GM03348 (cell line): ENCODE measurements at places on chromosomes 5 and 9.
A peak's percentile ranks its signal among the peaks of the same experiment; 100 is the strongest.

GRCh38 chr5:88092358-88092757 lies 176.3 kb downstream of the TMEM161B start:
- no peak for DNase-seq

GRCh38 chr9:26579056-26579455 lies 313.5 kb downstream of the CAAP1 start:
- no peak for DNase-seq

- no peak for DNase-seq
These were observed 197.7 kb downstream of the PTTG1 start for GRCh38 chr5:160619381-160619780.

DNA sequence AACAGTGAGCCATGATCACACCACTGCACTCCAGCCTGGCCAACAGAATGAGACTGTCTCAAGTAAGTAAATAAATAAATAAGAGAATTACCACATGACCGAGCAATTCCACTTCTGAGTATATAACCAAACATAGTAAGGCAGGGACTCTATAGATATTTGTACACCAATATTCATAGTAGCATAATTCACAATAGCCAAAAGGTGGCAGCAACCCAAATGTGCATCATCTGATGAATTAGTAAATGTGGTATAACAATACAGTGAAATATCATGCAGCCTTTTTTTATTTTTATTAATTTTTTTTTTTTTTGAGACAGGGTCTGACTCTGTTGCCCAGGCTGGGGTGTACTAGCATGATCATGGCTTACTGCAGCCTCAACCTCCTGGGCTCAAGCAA lies 33.1 kb downstream of the ALDH7A1 start:
- no peak for DNase-seq

DNA sequence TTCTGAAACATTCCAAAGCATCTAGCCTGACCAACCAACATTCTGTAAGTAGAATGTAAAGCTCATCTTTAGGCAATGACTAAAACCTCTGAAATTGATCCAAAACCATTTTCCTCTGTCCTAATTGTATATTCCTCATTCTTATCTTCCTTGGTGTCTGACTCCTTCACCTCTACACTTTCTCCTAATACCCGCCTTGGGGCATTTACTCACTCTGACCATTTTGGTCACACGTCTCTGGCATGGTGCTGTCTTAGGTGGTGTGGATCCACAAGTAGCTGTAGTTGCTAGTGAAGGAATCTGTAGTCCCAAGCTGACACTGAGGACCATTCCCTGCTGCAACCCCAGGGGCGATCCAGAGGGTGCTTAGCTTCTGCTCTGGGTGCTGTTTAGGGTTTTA lies 40.8 kb upstream of the LMNB1 start:
- no peak for DNase-seq

DNA sequence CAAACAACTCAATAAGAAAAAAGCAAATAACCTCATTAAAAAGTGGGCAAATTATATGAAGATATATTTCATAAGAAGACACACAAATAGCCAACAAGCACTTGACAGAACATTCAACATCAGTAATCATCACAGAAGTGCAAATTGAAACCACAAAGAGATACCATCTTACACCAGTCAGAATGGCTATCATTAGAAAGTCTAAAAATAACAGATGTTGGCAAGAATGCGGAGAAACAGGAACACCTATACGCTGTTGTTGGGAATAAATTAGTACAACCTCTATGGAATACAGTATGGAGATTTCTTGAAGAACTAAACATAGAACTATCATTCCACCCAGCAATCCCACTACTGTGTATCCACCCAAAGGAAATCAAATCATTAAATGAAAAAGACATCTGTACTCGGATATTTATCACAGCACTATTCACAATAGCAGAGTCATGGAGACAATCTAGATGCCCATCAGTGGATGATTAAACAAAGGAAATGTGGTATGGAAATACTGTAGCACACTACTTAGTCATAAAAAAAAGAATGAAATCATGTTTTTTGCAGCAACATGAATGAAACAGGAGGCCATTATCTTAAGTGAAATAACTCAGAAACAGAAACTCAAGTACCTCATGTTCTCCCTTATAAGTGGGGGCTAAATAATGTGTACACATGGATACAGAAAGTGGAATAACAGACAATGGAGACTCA lies 106.8 kb upstream of the FST start:
- no peak for DNase-seq

DNA sequence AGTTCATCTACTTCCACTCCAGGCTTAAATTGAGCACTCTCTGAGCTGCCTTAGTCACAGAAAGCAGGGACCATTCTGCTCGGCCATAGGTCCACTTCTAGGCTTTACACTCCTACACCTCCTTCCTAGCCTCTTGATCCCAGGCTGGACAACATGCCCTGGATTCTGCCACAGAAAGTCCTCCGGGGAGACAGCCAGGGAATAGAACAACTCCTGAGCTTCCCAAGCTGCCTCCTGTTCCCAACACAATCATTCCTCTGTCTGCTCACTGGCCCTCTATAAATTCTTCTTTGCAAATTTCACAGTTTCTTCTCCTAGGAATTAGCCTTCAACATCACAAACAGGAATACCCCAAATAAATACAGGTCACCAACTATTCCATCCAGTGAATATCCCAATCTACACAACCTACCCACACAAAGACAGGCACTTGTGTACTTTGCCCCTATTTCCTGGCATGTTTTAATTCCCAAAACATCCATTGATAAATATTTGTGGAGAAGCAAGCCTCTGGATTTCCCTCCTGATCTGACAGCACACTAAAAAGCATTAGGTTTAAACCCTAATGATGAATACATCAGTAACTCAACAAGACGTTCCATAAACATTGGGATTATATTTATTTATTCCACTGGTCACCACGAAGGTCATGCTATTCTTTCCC lies 125.5 kb downstream of the ENC1 start:
- no peak for DNase-seq

DNA sequence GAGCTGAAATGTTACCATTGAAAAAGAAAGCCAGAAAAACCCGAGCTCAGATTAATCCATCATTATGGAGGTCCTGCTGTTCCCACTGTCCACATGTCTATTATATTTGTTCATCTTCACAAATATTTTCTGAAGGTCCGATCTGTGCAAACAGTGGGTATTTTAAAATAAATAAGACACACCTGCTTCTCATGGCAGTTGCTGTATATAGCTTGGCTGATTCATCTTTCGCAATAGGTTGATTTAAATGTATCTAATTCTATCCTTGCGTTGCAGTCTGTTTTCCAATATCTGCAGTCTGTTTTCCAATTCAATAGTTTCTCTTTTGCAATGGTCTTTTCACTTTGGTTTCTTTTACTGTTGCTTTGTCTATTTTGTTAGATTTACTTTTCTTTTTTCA lies 87.4 kb upstream of the PCA3 start:
- no peak for DNase-seq

DNA sequence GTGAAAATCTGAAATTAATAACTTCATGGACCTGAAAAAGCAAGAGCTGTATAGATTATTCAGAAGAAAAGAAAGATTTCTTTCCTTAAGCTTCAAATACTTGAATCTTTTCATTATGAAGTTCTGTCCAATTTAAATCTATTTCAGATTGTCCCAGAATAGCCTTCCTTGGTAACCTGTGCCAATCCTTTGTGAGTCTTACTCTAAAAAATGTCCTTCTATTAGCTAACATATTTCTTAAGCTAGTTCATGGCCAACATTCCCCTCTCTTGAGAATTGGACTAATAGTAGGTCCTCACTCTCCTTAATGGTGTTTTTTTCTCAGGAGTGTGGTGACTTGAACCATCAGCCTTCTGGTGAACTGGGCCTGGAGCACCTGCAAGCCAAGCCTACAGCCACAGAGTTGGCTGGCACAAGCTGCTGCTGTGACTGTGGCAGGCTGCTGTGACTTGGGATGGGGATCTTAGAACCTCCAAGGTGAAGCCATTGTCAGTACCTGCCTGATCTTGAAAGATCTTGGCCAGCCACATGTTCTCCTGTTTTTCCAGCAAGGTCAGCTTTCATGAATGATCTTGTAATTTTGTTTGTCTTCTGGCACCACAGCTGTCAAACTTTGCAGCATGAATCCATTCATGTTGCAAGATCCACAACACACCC lies 262.6 kb upstream of the MAP3K1 start:
- DNase-seq, result no peak

- DNase-seq, result peak; percentile 3
These were observed 800 bp upstream of the KCNN2 start for GRCh38 chr5:114360816-114361723.

- DNase-seq, result no peak
These were observed 7.5 kb downstream of the ACSL6 start for GRCh38 chr5:132003982-132004381.

DNA sequence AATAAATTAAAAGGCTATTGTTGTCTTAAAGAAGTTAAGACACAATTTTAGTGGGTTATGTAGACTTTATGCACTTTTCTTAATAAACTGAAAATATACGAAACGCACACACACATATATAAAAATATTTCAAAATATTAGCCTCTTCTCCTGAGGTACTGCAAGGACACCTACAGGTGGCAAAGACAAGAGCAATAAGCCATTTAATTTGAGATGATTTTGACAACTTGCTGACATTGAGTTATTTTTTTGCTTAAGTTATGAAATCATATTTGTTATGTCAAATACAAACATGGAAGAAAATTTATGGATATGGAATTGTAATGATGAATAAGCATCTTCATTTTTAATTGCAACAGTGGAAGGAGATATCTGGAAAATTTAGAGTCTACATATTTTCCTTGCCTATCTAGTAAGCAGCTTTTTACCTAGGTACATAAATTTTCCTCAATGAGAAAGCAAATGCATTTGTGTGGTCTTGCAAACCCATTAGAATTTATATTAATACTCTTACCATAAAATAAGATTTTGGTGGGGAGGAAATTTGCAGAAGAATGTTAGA lies 301.6 kb downstream of the ISL1 start:
- DNase-seq, result no peak

GRCh38 chr5:138981586-138981985 lies 106.5 kb upstream of the LRRTM2 start:
- peak; percentile 52 for DNase-seq

DNA sequence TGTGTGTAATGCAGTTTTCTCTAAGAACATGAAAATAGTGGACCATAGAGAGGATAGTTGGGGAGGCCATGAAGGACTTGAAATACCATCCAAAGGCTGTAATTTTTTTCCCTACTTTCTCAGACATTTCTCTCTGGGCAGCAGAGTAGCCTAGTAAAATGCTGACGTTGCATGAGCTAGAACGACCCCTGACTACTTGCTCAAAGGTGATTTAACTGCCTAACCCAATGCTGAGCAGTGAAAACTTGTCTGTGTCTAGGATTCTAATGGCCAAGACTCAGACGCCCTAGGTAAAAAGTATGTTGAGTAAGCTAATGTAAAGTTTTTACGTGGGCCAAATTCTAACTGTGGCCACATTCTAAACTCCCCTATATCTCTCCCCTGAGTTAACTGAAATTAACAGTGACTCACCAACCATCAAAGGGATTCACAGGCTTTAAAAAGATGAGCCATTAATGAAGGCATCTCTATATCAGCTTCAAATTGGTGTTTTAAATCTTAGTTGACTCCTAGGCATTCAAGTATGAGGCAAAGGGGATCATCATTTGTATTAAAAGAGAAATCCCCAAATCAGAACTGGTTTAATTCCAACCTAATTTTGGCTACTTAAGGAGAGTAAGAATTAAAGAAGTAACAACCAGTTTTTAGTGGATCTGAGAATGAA lies 121.0 kb upstream of the GAS1 start:
- no peak for DNase-seq

DNA sequence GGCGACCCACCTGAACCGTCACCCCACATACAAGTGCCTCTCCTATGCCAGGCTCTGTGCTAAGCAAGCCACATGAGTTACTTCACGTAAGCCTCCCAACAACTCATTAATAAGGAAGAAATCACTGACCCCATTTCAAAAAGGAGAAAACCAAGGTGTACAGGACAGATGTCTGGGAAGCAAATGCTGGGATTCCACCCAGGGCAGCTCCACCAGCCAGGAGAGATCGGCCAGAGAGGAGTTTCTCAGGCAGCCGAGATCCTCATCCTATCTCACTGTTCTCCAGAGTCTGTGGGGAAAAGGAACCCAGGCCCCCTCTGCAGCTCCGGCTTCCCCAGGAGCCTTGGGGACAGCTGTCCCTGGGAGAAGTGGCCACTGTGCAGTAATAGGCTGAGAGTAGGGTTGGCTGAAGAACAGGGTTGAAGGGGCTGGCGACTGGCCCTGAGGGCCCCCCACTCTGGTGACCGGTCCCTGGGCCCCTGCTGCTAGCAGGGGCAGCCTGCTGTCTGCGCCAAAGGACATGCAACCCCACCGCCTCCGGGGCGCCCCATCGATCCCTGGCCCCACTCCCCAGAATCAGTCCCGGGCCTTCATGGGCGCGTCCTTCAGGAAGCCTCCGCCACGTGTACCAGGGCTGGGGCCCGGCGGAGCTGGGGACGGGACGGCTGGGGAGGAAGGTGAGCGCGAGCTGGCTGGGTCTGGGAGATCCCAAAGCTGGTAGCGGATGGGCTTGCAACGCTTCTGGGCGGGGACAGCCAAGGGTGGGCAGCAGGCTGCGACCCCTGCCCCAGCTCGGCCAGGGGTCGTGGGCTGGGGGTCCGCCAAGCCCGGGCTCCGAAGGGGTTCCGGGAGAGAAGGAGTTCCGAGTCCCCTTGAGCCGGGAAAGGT lies 44.1 kb upstream of the STXBP1 start:
- peak; percentile 47 for DNase-seq

DNA sequence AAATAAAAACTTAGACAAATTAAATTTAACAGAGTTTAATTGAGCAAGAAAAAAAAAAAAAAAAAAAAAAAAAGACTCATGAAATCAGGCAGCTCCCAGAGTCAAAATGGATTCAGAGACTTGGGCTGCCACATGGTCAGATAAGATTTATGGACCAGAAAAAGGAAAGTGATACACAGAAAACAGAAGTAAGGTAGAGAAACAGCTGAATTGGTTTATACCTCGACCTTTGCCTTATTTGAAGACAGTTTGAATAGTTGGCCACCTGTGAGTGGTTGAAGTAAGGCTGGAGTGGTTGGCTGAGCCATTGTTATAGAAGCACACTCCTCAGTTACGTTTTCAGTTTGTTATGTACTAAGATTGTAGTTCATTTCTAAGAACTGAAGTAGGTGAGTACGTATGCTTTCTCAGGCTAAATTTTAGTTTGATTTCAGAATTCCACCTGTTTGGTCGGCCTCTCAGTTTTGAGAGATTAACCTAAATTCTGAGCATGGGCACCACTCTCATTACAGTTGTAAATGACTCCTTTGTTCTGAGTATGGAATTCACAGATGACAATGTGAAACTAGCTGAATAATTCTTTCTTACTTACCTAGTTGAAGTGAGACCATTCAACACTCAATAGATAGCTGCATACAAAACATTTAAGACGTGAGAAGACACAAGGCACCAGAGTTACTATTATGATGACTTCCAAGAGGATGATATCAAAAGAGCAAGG lies 149.0 kb downstream of the AOPEP start:
- no peak for DNase-seq

- no peak for DNase-seq
These were observed 63.1 kb downstream of the SLC12A2 start for GRCh38 chr5:128146671-128147070.

DNA sequence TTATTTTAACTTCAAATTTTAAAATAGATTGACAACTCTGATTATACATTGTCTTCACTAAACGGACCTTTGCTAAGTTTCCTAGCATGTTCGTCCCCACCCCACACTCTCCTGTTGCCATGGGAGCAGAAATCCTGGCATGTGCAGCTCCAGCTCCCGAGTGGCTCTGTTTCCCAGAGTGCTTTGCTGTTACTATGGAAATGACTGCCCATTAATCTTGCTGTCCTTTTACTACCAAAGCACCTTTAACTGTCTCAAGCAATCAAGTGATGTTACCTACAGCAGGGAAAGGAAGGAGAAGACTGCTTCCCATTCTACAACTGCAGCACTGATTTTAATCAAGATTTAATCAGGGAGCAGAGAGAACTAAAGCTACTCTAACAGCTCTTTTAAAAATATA lies 212.0 kb upstream of the KIF2A start:
- DNase-seq, result peak; percentile 30

GRCh38 chr5:149419859-149420544 lies 40.9 kb upstream of the IL17B start:
- no peak for DNase-seq
